ENCODE measurements at places on chromosomes 6 and 20. TPM values are rescaled to one million over a fixed set of nuclear protein-coding genes. Genes with fewer than 3 reads are reported as not detected.

- H3K36me3 ChIP-seq, result no peaks in the 10 kb centered on the region
- no peak for DNase-seq
- no peak overlapping the region for H3K27ac ChIP-seq
- H3K4me1 ChIP-seq, result no peaks in the 10 kb centered on the region
- H3K27me3 ChIP-seq, result no peaks in the 10 kb centered on the region
Observed at GRCh38 chr6:114431641-114432040, 88.8 kb upstream of the HS3ST5 start.

- no peak overlapping the region for H3K4me3 ChIP-seq
- peaks cover 3% of the 10 kb centered on the region for H3K36me3 ChIP-seq
- no peak for DNase-seq
- H3K27ac ChIP-seq, result no peak overlapping the region
- H3K4me1 ChIP-seq, result no peaks in the 10 kb centered on the region
Observed at GRCh38 chr20:38246357-38247165, 14.0 kb downstream of the KIAA1755 start.

- H3K36me3 ChIP-seq, result no peaks in the 10 kb centered on the region
Observed at GRCh38 chr6:133503336-133503729, 262.2 kb downstream of the EYA4 start.

GRCh38 chr20:46194409-46194808, 76.3 kb downstream of the CD40 start:
- no peak overlapping the region for H3K4me3 ChIP-seq
- no peaks in the 10 kb centered on the region for H3K36me3 ChIP-seq
- H3K27me3 ChIP-seq, result peaks cover 15% of the 10 kb centered on the region
- H3K27ac ChIP-seq, result no peak overlapping the region
- DNase-seq, result no peak
- no peaks in the 10 kb centered on the region for H3K4me1 ChIP-seq

DNA sequence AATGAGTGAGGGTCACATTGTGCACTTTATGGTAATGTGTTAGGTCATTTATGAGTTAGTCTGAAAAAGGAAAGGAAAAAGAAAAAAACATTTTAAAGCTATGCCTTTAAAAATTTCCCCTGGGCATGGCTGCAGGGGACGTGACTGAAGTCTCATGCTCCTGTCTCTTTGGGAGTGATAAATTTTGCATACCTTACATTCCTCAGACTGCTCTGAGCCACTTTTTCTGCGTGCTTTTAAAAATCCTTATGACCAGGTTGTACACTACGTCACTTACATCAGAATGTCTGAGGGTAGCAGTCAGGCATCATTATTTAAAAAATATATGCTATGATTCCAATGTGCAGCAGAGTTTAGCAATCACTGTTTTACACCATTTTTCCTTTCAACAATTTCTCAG, 121.2 kb downstream of the RFPL4B start:
- no peak for DNase-seq
- H3K4me3 ChIP-seq, result no peak overlapping the region
- H3K4me1 ChIP-seq, result no peaks in the 10 kb centered on the region

Gene ZNF334
- total RNA-seq, result 1.5 TPM

DNA sequence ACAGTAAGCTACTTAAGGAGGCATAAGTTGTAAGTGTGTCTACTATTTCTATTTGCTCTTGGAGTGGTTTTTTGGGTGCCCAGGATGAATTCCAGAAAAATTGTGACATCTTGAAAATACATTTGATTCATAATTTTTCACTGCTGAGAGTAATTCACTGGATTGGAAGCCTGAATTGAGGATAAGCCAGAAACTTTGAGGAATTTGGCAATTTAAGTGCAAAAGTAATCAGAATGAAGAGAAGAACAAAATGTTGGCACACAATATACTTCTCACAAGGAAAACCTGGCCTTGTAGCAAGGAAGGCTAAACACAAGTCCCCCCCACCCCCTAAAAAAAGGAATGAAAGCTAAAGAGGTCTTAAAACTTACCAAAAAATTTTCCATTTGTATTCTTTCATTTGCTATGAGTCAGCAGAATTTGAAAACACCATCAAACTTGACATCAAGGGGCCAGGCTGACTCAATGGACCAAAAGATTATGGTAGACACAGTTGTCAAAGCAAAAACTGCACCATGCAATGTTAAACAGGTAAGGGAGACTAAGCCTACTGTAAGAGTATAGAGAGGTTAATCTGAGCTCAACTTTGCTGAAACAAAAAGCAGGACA, 840.0 kb downstream of the FRK start:
- no peaks in the 10 kb centered on the region for H3K27me3 ChIP-seq
- no peak overlapping the region for H3K27ac ChIP-seq
- no peaks in the 10 kb centered on the region for H3K4me1 ChIP-seq

Gene TXLNB
- 0.19 TPM for total RNA-seq

DNA sequence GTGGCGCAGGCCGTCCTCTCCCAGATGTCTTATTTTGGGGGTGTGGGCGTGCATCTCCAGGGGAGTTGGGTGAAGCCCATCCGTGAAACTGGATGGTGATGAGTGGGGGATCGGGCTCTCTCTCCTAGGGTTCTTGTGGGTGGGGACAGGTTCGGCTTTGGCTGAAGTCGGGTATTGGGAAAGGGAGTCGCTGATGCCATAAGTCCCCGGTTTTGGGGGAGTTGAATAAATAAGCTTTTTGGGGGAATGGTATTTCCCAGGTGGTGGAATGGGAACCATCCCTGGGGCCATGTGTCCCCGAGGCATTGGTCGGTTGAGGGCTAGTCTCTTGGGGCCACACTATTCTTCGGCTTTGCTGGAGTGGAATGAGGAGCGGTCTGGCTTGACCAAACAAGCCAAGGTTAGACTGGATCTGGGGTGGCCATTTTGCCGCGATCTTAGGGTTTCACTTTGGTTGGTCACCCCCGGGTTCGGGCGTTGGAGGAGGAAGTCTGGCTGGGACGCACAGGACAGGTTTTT, 481 bp downstream of the ZNF133 start:
- peaks cover 24% of the 10 kb centered on the region for H3K27me3 ChIP-seq
- peak overlapping the region; percentile 94 for H3K4me3 ChIP-seq
- H3K4me1 ChIP-seq, result peaks cover 26% of the 10 kb centered on the region
- H3K36me3 ChIP-seq, result peaks cover 29% of the 10 kb centered on the region
- no peak for DNase-seq
- H3K27ac ChIP-seq, result peak overlapping the region; percentile 97

Gene SIRPB2
- total RNA-seq, result not detected

DNA sequence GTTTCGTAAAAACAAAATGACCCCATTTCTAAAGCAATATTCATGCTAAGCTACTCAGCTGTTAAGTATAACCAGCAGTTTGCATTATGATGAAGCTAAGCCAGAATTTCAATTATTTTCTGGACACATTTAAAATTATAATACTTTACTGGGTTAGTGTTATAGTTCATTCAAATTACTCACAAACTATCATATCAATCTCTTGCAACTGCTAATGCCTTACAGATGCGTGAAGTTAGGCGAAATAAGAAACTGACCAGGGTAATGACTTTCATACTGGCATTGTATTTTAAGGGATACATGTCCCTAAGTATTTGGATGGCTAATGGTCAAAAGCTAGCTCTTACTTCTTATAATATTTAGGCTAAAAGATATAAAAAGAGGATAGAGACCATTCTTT, 249.6 kb downstream of the TSHZ2 start:
- H3K27ac ChIP-seq, result no peak overlapping the region
- H3K4me1 ChIP-seq, result peaks cover 17% of the 10 kb centered on the region

- peaks cover 16% of the 10 kb centered on the region for H3K4me1 ChIP-seq
- H3K4me3 ChIP-seq, result no peak overlapping the region
- H3K27ac ChIP-seq, result no peak overlapping the region
- DNase-seq, result no peak
- no peaks in the 10 kb centered on the region for H3K27me3 ChIP-seq
Observed at GRCh38 chr20:1424336-1424735, 31.5 kb upstream of the FKBP1A start.

Gene FRK
- total RNA-seq, result 0.05 TPM

GRCh38 chr6:73797861-73798260, 101.9 kb downstream of the CD109 start:
- peaks cover 2% of the 10 kb centered on the region for H3K36me3 ChIP-seq
- H3K4me1 ChIP-seq, result peaks cover 16% of the 10 kb centered on the region
- H3K27me3 ChIP-seq, result no peaks in the 10 kb centered on the region
- no peak overlapping the region for H3K4me3 ChIP-seq

- H3K27me3 ChIP-seq, result no peaks in the 10 kb centered on the region
- H3K4me3 ChIP-seq, result no peak overlapping the region
- no peak overlapping the region for H3K27ac ChIP-seq
- no peak for DNase-seq
- H3K4me1 ChIP-seq, result no peaks in the 10 kb centered on the region
Observed at GRCh38 chr6:147311218-147311617, 107.0 kb downstream of the STXBP5 start.

Gene GPLD1
- total RNA-seq, result 0.51 TPM
